ENCODE measurements at places on chromosomes 11 and 22.

- no peak for DNase-seq
- H3K36me3 ChIP-seq: no peaks in the 10 kb centered on the region
- no peak overlapping the region for H3K4me3 ChIP-seq
- no peak overlapping the region for H3K27ac ChIP-seq
Observed at GRCh38 chr11:2313051-2313951, 11.5 kb downstream of the TSPAN32 start.

GRCh38 chr11:11086979-11087378 is 229.1 kb upstream of the ZBED5 start:
- H3K27ac ChIP-seq: no peak overlapping the region
- H3K4me1 ChIP-seq: no peaks in the 10 kb centered on the region
- DNase-seq: no peak
- H3K36me3 ChIP-seq: no peaks in the 10 kb centered on the region

- no peaks in the 10 kb centered on the region for H3K27me3 ChIP-seq
- H3K36me3 ChIP-seq: peaks cover 5% of the 10 kb centered on the region
- no peak overlapping the region for H3K4me3 ChIP-seq
- DNase-seq: no peak
- peaks cover 6% of the 10 kb centered on the region for H3K4me1 ChIP-seq
- no peak overlapping the region for H3K27ac ChIP-seq
Observed at GRCh38 chr11:12324585-12324984, 52.8 kb upstream of the PARVA start.

GRCh38 chr11:44366026-44366425 is 56.1 kb upstream of the ALX4 start:
- no peaks in the 10 kb centered on the region for H3K4me1 ChIP-seq
- H3K27me3 ChIP-seq: peaks cover 3% of the 10 kb centered on the region
- no peaks in the 10 kb centered on the region for H3K36me3 ChIP-seq

Measured in activated T-helper 2 cell treated with anti-CD3 and anti-CD28 coated beads, Interferon-gamma antibody, Interleukin-2, Interleukin-4, amounts not matched to agents 10 μg/mL and 5 μg/mL and 100 μg/mL, durations not matched to agents 14 hours and 24 hours and 36 hours (primary cell).